ENCODE measurements at places on chromosomes 7 and 10.

- no peaks in the 10 kb centered on the region for H3K36me3 ChIP-seq
- peaks cover under 1% of the 10 kb centered on the region for H3K27me3 ChIP-seq
- no peak for DNase-seq
These were observed 144.5 kb downstream of the FRMD4A start for GRCh38 chr10:14186245-14186644.

DNA sequence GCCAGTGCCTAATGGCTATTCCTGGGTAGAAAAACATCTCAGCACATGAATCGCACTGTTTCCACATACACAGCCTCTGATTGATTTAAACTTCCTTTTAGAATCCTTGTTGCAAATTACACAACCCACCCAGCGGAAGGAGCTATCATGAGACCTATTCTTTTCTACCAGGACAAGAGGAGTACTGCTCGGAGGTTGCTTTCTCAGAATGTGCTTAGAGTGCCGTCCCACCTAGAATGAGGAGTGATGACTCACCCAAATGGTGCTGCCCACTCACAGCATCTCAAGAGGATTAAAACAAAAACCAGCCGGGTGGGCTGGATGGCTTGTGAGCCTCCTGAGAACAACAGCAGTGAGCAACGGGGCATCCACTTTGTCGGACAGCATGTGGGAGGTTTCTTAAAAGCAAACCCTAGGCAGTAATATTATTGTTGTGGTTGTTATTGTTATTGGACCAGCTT lies 128.9 kb downstream of the DGKI start:
- no peaks in the 10 kb centered on the region for H3K36me3 ChIP-seq
- no peaks in the 10 kb centered on the region for H3K4me1 ChIP-seq
- H3K27me3 ChIP-seq: no peaks in the 10 kb centered on the region
- no peak overlapping the region for H3K4me3 ChIP-seq
- H3K27ac ChIP-seq: no peak overlapping the region

DNA sequence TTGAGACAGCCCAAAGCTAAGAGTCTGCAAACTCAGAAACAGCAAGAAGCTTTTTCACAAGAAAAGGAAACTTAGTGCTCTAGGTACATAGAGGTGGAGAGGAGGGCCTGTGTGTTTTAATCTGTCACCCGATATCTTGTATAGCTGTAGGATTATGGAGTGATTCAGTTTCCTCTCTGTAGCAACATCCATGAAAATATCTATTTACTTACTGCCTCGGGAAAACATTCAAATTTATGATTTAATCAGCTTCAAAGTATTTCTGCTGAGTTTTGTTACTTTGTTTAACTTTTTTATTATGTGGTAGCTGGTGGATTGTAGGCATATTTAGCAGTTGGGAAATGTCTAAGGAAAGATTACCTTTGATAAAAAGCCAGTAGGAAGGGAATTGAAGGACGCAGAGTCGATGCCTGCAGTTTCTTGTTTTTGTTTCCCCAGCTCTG lies 292.0 kb downstream of the CCDC3 start:
- H3K27me3 ChIP-seq: no peaks in the 10 kb centered on the region
- no peak overlapping the region for H3K4me3 ChIP-seq
- DNase-seq: no peak
- peaks cover 2% of the 10 kb centered on the region for H3K4me1 ChIP-seq
- H3K36me3 ChIP-seq: no peaks in the 10 kb centered on the region

- no peak for DNase-seq
- no peak overlapping the region for H3K27ac ChIP-seq
- no peaks in the 10 kb centered on the region for H3K27me3 ChIP-seq
- no peaks in the 10 kb centered on the region for H3K36me3 ChIP-seq
- H3K4me1 ChIP-seq: no peaks in the 10 kb centered on the region
- H3K4me3 ChIP-seq: no peak overlapping the region
These were observed 358.2 kb upstream of the IGFBP3 start for GRCh38 chr7:46279290-46279689.

DNA sequence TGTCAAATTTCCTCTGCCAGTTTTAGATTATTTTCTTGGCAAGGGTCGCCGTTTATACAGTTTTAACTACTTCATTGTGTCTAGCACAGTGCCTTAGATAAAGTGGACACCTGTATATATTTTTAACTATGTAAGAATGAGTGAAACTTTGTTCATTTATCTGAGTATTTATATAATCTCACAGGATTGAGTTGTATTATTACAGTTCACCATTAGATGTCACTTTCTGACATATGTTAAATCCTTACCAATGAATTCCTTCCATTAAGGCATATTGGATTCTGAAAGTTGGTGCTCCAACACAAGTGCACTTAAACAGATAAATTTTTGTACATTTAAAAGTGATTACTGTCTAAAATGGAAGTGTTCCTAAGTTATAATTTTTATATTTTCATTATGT lies 43.0 kb downstream of the ZMYND11 start:
- no peaks in the 10 kb centered on the region for H3K27me3 ChIP-seq
- no peak overlapping the region for H3K27ac ChIP-seq
- no peaks in the 10 kb centered on the region for H3K4me1 ChIP-seq
- no peaks in the 10 kb centered on the region for H3K36me3 ChIP-seq
- DNase-seq: no peak

DNA sequence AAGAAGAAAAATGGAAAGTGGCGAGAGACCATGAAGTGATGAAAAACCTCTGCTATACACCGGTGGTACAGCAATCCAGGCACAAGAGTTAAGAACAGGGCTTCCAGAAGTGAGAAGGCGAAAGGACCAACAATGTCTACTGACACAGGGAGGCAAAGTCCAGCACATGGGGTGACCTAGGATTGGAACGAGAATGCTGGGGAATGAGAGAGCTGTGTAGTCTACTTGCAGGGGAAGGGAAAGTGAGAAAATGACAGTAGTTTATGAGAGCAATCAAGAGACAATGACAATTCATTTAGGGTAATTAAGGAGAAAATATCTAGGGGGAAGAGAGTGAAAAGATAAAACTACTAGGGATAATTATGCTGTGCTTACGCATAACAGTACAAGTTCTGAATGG lies 169.2 kb downstream of the SLC25A13 start:
- no peak overlapping the region for H3K4me3 ChIP-seq
- no peaks in the 10 kb centered on the region for H3K36me3 ChIP-seq
- no peak overlapping the region for H3K27ac ChIP-seq

GRCh38 chr7:56106108-56107073 lies at the start of gene CHCHD2:
CHCHD2 (minus strand) TSS chr7:56106476; CDS start chr7:56106413, 63 bp downstream.
- no peaks in the 10 kb centered on the region for H3K27me3 ChIP-seq
- H3K4me3 ChIP-seq: peak within 1 kb of the TSS; percentile 87
- no peaks in the 10 kb centered on the region for H3K4me1 ChIP-seq
- peak within 1 kb of the TSS; percentile 94 for H3K27ac ChIP-seq

GRCh38 chr7:157009778-157010587 lies 480 bp downstream of the MNX1 start:
- H3K4me1 ChIP-seq: peaks cover 11% of the 10 kb centered on the region
- no peak for DNase-seq
- H3K36me3 ChIP-seq: no peaks in the 10 kb centered on the region
- H3K4me3 ChIP-seq: peak overlapping the region; percentile 74

Measured in GM12878 (cell line).